Smooth muscle cell of trachea (primary cell): ENCODE measurements at places on chromosomes 6 and 20. TPM values are rescaled to one million over a fixed set of nuclear protein-coding genes. Genes with fewer than 3 reads are reported as not detected.

DZANK1 gene
- 0.83 and 1.3 TPM in 2 replicates for total RNA-seq

SLC13A3 gene
- 2.9 and 6.0 TPM in 2 replicates for total RNA-seq

ADGB gene
- not detected in 2 replicates for total RNA-seq

MCCD1 gene
- total RNA-seq: not detected in 2 replicates

OR2J3 gene
- total RNA-seq: not detected in 2 replicates

RAB32 gene
- total RNA-seq: 119 and 125 TPM in 2 replicates

HRH3 gene
- not detected in 2 replicates for total RNA-seq

FOXQ1 gene
- total RNA-seq: 6.5 and 6.9 TPM in 2 replicates

CCN2 gene
- 39.7 and 109 TPM in 2 replicates for total RNA-seq

PCK1 gene
- total RNA-seq: not detected in 2 replicates

SGK2 gene
- 0.83 TPM in 1 of 2 replicates, not detected in the other for total RNA-seq

KHDC1L gene
- not detected in 2 replicates for total RNA-seq

TFAP2D gene
- not detected in 2 replicates for total RNA-seq

CDH26 gene
- total RNA-seq: 0.50 TPM in 1 of 2 replicates, not detected in the other
